ENCODE measurements at places on chromosomes 16 and 17.

- no peak for DNase-seq
Observed at GRCh38 chr16:87531418-87531817, 38.6 kb upstream of the ZCCHC14 start.

- DNase-seq, result peak; percentile 38
Observed at GRCh38 chr17:50565402-50566350, 5.2 kb downstream of the CACNA1G start.

DNA sequence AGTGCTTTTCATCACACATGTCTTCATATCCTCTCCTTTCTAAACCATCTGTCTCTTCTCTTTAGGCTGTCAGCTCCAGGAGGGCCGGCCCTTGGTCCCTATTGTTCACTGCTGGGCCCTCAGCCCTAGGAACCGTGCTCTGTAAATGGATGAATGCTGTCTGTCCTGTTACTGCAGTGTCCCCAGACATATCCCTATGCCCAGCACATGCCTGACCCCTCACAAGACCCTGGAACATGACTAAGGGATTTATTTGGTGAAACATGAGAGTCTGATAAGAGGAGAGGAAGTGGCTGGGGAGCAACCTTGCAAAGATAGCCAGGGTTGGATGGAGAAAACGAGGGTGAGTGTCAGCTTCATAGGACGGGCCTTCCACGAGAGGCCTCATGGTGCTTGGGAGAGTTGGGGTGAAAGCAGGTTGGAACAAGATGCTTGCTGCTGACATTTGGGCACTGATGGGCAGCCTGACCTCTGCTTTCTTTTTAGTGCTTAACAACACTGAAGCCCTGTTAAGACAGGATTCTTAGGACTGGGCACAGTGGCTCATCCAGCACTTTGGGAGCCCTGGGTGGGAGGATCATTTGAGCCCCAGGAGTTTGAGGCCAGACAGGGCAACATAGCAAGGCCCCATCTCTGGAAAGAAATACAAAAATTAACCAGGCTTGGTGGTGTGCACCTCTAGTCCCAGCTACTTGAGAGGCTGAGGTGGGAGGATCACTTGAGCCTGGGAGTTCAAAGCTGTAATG is 39.0 kb downstream of the ABCC1 start:
- DNase-seq, result no peak

- DNase-seq, result no peak
Observed at GRCh38 chr16:35398180-35398579, 1938.8 kb downstream of the TP53TG3F start.

Measured in HFFc6 (cell line).